ENCODE measurements at places on chromosomes 2 and 18.

DNA sequence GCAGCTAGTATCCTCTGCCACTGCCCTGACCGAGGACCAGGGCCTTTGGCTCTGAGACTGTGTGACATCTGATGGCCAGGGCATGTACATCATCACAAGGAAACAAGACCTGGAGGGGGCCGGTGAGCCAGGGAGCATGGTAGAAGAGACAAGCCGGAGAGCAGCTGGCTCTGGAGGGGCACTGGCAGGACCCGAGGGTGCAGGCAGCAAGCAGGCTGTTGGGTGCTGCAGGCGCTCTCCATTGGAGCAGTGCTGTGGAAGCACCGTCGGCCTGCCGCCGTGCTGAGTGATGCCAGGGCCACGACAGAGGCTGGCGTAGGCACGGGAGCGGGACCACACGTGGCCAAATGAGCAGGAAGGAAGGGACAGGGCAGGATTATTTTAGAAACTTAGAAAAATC lies 335.2 kb downstream of the GBX2 start:
- DNase-seq: no peak

- no peak for DNase-seq
Observed at GRCh38 chr2:120396013-120396860, 50.3 kb downstream of the INHBB start.

DNA sequence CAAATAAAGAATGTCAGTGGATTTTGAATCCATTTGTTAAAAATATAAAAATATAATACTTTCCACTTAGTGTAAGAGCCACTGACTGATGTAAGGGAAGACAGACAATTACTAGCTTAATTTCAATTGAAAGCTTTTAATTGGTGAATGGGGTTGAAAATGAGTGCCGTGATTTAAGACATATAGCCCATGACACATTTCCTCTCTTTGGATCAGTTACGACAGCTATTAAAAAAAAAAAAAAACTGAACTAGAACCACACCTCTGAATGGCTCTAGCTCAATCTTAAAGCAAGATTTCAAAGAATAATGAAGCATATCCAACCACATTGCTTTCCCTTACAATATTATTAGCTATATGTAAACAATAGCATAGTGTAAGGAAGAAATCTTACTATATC lies 44.0 kb downstream of the CIB4 start:
- DNase-seq: no peak

DNA sequence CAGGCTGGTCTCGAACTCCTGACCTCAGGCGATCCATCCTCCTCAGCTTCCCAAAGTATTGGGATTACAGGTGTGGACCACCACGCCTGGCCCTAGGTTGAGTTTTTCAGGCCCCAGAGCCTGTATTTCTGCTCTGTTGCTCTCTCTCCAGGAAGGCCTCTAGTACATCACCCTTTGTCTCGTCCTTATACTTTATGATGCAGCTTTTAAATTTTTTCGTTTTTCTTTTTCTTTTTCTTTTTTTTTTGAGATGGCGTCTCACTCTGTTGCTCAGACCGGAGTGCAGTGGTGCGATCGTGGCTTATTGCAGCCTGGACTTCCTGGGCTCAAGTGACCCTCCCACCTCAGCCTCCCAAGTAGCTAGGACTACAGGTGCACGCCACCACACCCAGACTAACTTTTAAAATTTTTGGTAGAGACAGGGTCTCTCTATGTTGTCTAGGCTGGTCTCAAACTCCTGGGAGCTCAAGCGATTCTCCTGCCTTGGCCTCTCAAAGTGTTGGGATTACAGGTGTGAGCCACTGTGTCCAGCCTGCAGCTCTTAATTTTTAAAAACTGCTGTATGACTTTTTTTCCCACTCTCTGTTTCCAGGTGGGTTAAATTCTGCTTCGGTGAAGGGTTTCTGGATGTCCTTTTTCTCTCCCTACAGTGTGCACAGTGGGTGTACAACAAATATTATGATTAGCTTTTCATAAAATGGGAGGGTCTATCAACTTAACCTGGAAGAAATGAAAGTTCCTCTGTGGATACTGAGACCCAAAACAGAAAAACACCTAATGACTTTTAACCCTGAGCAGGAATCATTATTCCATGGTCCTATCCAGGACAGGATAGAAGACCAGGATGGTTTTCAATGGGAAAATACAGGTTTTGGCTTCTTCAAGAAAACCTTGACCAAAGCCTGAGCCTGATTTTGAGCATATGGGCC lies 47.9 kb downstream of the DDX1 start:
- DNase-seq: no peak

GRCh38 chr2:28084564-28084963 lies 194.0 kb downstream of the BABAM2 start:
- DNase-seq: no peak

DNA sequence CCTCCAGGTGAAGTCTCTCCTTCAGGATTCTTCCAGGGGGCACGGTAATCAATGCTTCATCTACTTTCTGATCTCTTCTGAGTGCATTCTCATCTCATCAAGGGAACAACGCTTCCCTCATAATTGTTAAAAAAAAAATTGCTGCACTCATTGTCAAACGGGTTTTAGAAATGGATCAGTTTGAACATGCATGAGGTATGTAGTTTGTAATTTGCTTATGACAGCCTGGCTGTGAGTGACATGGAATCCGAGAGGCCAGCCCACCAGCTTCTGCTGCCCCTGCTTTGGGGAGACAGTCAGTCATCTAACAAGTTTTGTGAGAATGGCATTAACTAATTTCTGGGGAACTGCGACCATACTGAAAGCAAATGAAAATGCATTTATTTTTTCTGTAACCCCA lies 791.9 kb upstream of the SOX11 start:
- DNase-seq: no peak

DNA sequence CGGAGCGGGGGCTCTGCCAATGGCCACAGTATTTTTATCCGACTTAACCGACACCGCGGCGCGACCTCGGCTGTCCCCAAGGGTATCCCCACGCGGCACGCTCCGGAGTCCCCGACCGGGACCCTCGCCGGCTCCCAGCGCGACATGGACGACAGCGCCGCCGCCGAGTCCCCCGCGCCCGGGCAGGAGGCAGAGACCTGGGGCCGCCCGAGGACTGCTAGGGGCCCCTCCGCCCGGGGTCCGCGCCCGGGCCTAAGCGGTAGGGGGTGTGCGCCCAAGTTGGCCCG lies 468 bp downstream of the UXS1 start:
- no peak for DNase-seq

- no peak for DNase-seq
Observed at GRCh38 chr18:78390348-78390951, 589.2 kb upstream of the SALL3 start.
